HFFc6 (cell line): ENCODE measurements at places on chromosomes 6 and 20.
A peak's percentile ranks its signal among the peaks of the same experiment; 100 is the strongest.

DNA sequence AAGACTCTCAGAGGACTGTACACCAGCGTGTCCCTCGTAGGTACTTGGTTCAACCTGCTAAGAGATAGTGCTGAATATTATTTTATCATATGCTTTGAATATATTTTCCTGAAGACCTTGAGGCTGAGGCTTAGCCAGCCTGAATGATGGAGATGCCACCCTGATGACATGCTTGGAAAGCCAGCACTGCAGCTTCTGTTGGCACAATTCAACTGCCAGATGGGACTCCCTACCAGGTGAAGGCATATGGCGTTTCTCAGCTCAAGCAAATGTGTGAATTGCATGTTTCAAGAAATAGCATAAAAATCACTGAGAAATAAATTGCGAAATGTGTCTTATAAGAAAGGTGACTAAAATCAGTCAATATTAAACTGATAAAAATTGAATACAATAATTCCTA lies 228.1 kb upstream of the CST7 start:
- DNase-seq: no peak

- DNase-seq: peak; percentile 63
These were observed 11.0 kb downstream of the UQCC2 start for GRCh38 chr6:33700391-33701050.

GRCh38 chr6:16388488-16388887 lies 150.1 kb downstream of the GMPR start:
- peak; percentile 40 for DNase-seq

DNA sequence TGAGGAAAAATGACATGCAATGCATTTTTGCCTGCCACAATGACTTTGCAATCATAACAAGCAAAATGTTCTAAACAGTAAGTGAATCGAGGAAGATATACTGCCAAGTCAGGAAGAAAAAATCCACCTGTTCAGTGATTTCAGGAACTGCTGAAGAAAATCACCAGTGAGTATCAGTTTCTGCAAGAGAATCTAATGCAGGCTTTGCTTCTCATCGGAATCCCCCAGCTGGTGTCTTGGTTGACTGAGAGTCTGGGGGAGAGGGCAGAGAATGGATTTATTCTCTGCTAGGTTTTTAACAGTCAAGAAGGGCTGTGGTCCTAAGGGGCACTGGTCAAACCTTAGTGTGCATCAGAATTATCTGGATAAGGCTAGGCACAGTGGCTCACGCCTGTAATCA lies 363.4 kb downstream of the CDH26 start:
- no peak for DNase-seq

DNA sequence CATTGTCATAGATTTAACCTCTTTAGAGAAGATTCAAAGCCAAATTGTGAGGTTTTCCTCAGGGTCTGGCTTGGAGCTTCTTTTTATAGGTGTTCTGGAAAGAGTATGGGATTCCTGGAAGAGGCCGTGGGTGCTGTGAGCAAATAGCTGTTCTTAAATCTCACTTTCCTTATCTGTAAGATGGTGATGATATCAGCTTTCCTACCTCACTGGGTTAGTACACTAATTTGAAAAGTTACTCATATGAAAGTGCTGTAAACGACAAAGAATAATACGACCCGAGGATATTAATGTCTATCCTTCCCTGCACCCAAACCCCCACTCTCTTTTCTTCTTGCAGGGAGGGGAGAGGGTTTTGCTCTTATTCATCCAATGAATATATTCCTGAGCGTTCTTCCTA lies 116.9 kb upstream of the ENPP5 start:
- no peak for DNase-seq

GRCh38 chr6:138655828-138656227 lies 117.7 kb upstream of the CCDC28A start:
- DNase-seq: no peak

DNA sequence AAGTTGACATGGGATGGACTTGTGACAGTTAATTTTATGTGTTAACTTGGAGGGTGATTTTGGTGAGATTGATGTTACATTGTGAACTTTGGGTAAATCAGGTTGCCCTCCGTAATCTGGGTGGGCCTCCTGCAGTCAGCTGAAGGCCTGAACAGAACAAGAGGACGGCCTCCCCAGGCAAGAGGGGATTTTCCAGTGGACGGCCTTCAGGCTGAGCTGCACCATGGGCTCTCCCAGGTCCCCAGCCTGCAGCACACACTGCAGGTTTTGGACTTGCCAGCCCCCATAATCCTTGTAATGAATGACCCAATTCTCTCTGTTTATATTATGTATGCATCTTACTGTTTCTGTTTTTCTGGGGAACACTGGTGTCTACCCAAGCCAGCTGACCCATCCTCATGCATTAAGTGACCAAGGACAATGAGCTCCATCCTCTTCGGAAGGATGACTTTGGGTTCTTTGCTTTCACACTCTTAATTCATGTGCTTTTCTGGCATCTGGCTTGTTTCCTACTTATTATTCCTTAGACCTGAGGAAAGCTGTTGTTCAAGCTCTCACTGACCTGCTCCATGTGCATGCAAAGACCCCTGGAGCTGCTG lies 64.2 kb downstream of the DACT2 start:
- no peak for DNase-seq

GRCh38 chr6:82878812-82879211 lies 186.8 kb downstream of the UBE3D start:
- no peak for DNase-seq

DNA sequence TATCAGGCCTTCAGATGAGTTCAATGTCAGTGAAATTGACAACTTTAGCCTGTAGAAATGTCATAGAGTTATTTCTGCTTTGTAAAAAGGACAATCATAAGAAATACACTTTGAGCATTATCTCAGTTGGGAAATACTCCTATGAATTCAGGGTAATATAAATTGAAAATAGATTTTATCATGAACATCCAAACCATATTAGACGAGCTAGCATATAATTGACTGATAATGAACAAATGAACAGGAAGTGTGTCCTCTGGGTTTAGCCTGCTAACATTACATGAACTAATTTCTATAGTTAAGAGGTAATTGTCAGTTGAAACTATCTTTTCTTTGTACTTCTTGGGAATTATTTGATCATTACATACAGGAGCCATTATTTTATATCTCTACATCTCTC lies 469.0 kb upstream of the RNF217 start:
- no peak for DNase-seq

- no peak for DNase-seq
These were observed 121.2 kb downstream of the INSM1 start for GRCh38 chr20:20489054-20489453.

DNA sequence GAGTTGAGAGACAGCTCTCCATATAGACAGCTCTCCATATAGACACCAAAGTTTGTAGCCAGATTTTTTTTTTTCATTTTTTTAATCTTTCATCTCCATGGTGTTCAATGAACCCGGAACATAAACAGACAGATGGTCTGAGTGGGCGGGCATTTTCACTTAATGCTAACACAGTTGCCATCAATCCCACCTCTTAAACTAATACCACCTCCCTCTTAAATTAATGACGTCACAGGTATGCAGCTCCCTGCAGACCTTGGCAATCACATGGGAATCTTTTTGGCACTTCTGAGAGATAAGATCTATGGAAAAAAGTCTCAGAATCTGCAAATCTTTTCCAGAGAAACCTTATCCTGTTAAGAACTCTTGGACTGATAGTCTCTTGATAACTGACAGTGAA lies 43.2 kb downstream of the PFDN4 start:
- DNase-seq: no peak

DNA sequence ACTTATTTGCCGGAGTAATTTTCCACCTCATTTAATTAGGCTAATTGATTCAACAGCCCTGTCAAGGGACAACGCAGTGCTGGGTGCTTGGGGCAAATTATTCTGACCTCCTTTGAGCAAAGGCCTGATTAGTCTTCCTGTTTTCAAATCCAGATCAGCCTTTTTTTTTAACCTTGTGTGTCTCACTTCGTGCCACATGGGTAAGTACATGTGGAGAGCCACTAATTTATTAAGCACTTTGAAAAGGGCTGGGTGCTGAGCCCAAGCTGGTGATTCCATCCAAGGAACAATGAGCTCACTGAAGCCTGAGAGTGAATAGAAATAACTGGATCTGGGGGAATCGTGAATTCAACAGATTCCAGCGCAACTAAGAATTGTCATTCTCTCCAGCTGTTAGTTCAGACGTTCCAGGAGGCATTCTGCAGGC lies 229.3 kb downstream of the CLIC5 start:
- DNase-seq: no peak

GRCh38 chr6:128919412-128920180 lies 36.7 kb downstream of the LAMA2 start:
- DNase-seq: peak; percentile 67

GRCh38 chr20:61904456-61904855 lies 161.2 kb downstream of the TAF4 start:
- DNase-seq: no peak

GRCh38 chr6:63676412-63677114 lies 41.0 kb downstream of the PHF3 start:
- DNase-seq: no peak

- DNase-seq: no peak
These were observed 22.0 kb downstream of the TRIM27 start for GRCh38 chr6:28901831-28902230.

- DNase-seq: peak; percentile 65
These were observed 68.4 kb downstream of the VEGFA start for GRCh38 chr6:43838276-43839036.

DNA sequence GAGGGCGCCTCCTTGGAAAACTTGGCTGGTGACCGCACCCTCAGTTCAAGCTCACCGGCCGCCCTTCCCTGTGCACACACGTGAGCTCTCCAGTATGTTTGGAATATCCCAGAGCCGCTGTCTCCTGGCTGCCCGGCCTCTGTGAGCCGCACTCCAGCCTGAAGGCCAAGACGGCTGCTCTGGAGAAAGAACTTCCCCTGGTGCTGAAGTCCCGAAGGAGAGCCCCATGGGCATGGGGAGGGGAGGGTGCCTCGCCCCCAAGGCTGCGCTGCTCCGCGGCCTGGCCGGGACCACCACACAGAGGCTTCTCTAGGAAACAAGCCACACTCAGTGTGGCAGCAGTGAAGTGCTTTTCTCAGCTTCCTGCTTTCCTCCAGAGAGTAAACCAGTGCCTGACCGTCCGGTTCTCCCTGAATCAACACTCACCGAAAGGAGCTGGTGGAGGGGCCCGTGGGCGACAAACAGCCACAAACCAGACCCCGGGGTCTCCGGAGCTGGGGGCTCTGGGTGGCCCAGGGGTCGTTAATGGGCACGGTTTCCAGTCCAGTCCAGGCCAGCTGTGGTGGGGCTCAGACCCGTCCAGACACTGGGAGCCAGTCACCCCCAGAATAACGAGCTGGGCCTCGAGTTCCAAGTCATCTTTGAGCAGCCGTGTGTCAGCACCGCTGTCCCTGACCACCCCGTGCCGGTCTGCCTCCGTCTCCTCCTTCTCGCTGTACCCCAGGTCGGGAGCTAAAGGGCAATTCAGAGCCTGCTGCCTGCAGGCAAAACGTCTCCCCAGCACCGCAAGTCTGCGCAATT lies 87.4 kb upstream of the BHLHE23 start:
- no peak for DNase-seq

GRCh38 chr6:154672086-154672485 lies 61.1 kb upstream of the SCAF8 start:
- DNase-seq: no peak

DNA sequence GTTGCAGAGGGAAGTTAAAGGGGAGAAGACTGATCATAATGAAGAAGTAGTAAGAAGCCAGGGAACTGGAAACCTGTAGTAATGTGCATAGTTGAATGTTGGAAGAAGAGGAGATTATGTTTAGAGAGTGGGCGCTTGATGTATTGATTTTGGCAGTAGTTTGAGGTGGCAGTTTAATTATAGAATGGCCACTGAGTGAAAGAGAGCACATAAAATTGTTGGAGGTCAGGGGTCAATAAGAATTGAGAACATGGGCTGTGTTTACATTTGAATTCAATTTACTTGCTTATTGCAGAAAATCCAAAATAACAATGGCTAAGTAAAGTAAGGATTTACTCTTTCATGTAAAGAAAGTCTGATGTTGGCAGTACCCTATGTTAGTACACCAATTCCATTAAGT lies 15.7 kb downstream of the VTA1 start:
- no peak for DNase-seq

- DNase-seq: no peak
These were observed 116.9 kb downstream of the TTLL2 start for GRCh38 chr6:167441715-167442206.

- no peak for DNase-seq
These were observed 3.8 kb downstream of the TULP4 start for GRCh38 chr6:158316022-158316421.

- DNase-seq: peak; percentile 1
These were observed 48.7 kb upstream of the FOXQ1 start for GRCh38 chr6:1263039-1263849.

GRCh38 chr20:17622086-17622850 lies 52.4 kb downstream of the DSTN start:
- no peak for DNase-seq
